ENCODE measurements at places on chromosomes 11 and 22. TPM values are rescaled to one million over a fixed set of nuclear protein-coding genes. Genes with fewer than 3 reads are reported as not detected.

DNA sequence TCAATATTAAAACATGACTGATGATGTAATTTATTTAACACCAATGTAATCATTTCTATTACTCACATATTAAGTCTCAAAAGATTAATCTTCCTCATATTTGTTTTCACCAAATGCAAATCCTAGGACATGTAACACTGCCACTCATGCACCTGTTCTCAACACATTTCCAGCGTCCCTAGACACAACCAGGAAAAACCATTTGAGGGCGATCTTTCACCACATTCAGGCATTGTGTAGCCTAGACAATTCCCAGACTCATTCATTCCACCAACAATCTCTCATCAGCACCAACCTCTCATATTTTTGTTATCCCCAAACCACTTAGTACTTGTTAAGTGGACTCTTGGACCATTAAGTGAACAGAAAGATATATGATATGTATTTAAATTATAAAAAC, 66.1 kb downstream of the SLC36A4 start:
- H3K4me3 ChIP-seq = no peak overlapping the region
- H3K36me3 ChIP-seq = no peaks in the 10 kb centered on the region
- H3K27ac ChIP-seq = no peak overlapping the region
- no peaks in the 10 kb centered on the region for H3K27me3 ChIP-seq

DNA sequence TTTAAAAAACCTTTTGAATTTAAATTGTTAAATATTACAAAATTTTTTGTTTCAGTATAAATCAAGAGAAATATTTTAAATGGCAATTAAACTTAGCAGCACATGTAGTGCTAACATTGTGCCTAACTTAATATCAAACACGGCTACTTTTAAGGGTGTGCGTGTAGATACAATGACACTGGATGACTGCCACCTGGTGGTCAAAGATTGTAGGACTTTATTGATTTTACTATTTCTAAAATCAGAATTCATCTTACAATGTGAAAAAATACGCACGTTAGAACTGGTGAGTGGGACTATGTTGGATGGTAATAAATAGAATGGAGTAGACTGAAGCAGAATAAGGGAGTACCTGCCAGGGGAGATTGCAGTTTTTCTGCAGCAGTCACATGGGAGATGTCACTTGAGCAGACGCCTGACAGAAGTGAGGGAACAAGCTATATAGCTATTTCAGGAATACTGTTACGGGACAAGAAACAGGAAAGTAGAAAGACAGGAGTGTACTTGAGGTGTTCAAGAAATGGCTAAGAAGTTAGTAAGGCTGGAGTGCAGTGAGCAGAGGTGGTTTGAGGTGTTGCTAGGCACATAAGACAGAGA, 52.9 kb downstream of the UVRAG start:
- DNase-seq = peak; percentile 35
- no peaks in the 10 kb centered on the region for H3K27me3 ChIP-seq
- H3K4me3 ChIP-seq = no peak overlapping the region
- peaks cover 3% of the 10 kb centered on the region for H3K4me1 ChIP-seq

DNA sequence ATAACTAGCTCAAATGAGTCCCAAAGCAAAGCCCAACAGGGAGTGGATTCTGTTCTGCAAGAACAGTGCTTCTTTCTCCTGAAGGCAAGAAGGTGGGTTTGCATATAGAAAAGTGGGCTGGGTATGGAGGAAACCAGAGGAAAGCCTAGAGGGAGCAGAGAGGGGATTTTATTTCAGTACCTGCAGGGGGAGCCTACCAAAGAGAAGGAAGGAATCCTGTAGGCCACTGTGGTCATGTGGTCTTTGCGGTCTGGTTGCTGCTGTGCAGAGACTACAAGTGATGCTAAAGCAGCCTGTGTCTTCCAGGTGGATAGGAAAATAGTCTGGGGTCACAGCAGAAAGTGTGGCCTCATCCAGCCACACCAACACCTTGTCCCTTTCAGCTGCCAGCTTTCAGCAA, 33.2 kb upstream of the ZBTB16 start:
- no peak overlapping the region for H3K27ac ChIP-seq
- H3K4me1 ChIP-seq = no peaks in the 10 kb centered on the region
- DNase-seq = peak; percentile 43
- H3K36me3 ChIP-seq = no peaks in the 10 kb centered on the region

DNA sequence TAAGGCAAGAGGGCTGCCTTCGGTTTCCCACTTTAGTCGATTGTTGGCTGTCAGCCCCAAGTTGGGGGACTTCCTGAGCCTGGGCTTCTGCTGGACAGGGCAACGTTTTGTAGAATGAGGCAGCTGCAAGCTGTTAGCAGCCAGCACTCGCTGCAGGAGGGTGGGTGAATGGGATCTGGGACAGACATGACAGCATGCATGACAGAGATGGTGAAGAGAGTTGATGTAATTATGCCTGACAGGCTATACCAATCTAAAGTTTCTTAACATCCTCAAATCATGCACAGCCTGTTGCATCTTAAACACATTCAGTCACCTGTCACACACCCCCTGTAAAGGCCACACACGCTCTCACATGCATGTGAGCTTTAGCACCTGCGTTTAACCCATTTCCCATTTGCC, 49.2 kb downstream of the CWC15 start:
- peak overlapping the region; percentile 80 for H3K27ac ChIP-seq
- no peaks in the 10 kb centered on the region for H3K36me3 ChIP-seq
- no peak for DNase-seq
- peaks cover 42% of the 10 kb centered on the region for H3K4me1 ChIP-seq
- H3K4me3 ChIP-seq = peak overlapping the region; percentile 58

DNA sequence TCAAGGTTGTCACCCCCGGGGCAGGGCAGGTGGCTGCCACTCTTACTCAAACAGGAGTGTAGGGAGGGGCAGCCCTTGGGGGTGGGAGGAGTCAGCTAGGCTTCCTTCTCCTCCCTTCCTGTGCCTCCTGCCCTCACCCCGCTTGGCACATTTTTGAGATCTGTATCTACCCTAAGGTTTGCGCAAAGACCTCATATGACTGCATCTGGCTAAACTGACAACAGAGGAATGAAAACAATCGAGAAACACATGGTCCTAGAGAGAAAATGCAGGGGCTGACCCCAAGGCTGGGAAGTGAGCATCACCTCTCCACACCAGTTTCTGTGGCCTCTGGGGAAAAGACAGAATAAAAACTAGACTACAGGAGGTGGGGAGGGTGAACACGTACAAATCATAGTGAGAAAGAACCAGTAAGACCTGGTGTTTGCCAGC, 28.1 kb downstream of the IGSF9B start:
- peaks cover 11% of the 10 kb centered on the region for H3K36me3 ChIP-seq
- peaks cover 19% of the 10 kb centered on the region for H3K4me1 ChIP-seq
- peak overlapping the region; percentile 13 for H3K4me3 ChIP-seq
- peak; percentile 18 for DNase-seq
- H3K27me3 ChIP-seq = no peaks in the 10 kb centered on the region
- H3K27ac ChIP-seq = peak overlapping the region; percentile 47

GRCh38 chr11:68264741-68265540, 6.8 kb downstream of the C11orf24 start:
- H3K4me3 ChIP-seq = no peak overlapping the region
- H3K27me3 ChIP-seq = no peaks in the 10 kb centered on the region
- no peak overlapping the region for H3K27ac ChIP-seq
- no peak for DNase-seq
- H3K36me3 ChIP-seq = peaks cover 65% of the 10 kb centered on the region
- H3K4me1 ChIP-seq = no peaks in the 10 kb centered on the region

- no peak overlapping the region for H3K4me3 ChIP-seq
- peaks cover 22% of the 10 kb centered on the region for H3K27me3 ChIP-seq
- no peak for DNase-seq
- H3K27ac ChIP-seq = no peak overlapping the region
These were observed 78.6 kb downstream of the PRR5L start for GRCh38 chr11:36374726-36375125.

DNA sequence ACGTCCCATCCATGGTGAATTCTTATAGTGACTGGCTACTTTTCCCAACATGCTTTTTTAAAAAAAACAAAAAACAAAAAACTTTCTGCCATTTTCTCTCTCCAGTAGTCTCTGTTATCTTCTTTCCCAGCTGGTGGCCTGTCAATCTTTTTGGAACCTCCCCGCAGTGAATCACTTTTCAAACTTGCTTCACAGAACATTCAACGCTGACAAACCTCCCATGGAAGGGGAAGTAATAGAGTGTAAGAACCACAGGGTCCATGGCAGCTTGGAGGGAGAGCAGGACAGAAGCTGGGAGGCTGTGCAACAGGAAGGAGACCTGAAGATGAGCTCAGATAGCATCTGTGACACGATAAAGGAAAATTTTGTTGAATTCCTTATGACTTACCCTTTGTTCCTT, 9.8 kb upstream of the CECR2 start:
- DNase-seq = no peak
- H3K4me1 ChIP-seq = no peaks in the 10 kb centered on the region
- no peaks in the 10 kb centered on the region for H3K27me3 ChIP-seq
- no peak overlapping the region for H3K4me3 ChIP-seq
- H3K36me3 ChIP-seq = no peaks in the 10 kb centered on the region

RIMBP3C gene
- total RNA-seq = 0.47 TPM

DNA sequence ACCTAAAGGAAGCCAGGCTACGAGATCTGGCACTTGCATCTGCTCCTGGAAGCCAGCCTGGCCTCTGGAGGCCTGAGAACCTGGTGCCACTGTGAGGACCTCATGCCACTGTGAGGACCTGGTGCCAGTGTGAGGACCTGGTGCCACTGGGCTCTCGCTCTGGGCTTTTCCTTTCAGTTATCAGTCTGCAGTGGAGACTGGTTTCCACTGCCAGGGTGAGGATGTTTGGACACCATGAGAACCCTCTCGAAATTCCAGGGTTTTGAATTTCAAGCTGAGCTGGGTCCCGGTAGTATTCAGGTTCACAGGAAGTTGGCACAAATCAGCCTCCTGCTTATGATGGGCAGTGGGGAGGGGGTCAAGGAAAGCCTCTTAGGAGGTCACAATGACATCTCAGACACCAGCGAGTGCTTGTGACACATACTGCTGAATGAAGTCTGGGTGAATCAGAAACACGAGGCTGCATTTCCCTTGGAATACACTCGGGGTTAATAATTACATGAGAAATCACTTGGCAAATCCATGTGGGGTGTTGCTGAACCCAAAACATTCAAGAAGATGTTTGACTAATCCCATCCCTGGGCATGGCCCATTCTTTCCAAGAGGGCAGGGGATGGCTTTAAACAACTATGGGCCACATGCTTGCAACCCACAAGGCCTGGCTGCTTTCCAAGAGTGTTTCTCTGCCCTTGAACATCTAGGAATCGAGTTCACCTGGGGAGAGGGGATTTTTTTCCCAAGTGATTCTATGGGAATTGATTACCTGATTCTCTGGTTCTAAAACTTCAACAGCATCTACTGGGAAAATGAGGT, 60.2 kb downstream of the LINC01488 start:
- H3K36me3 ChIP-seq = no peaks in the 10 kb centered on the region
- no peaks in the 10 kb centered on the region for H3K27me3 ChIP-seq
- H3K4me1 ChIP-seq = no peaks in the 10 kb centered on the region
- no peak overlapping the region for H3K27ac ChIP-seq
- DNase-seq = no peak

CDC42BPG gene
- total RNA-seq = 11.6 TPM

SPTBN2 gene
- total RNA-seq = 0.52 TPM

GRCh38 chr22:29260601-29261315, 7.0 kb downstream of the RHBDD3 start:
- peaks cover under 1% of the 10 kb centered on the region for H3K4me1 ChIP-seq
- no peak overlapping the region for H3K27ac ChIP-seq
- DNase-seq = no peak
- H3K36me3 ChIP-seq = no peaks in the 10 kb centered on the region
- no peaks in the 10 kb centered on the region for H3K27me3 ChIP-seq
- H3K4me3 ChIP-seq = no peak overlapping the region

- no peaks in the 10 kb centered on the region for H3K27me3 ChIP-seq
- H3K4me1 ChIP-seq = no peaks in the 10 kb centered on the region
These were observed 153.8 kb downstream of the CACNA1I start for GRCh38 chr22:39724390-39724789.

- H3K36me3 ChIP-seq = no peaks in the 10 kb centered on the region
- no peak for DNase-seq
- no peaks in the 10 kb centered on the region for H3K4me1 ChIP-seq
- H3K4me3 ChIP-seq = no peak overlapping the region
- H3K27me3 ChIP-seq = no peaks in the 10 kb centered on the region
- H3K27ac ChIP-seq = no peak overlapping the region
These were observed 274.9 kb upstream of the CADM1 start for GRCh38 chr11:115778928-115779650.

GRCh38 chr11:2860636-2861035, 24.9 kb downstream of the CDKN1C start:
- H3K27ac ChIP-seq = no peak overlapping the region
- no peaks in the 10 kb centered on the region for H3K36me3 ChIP-seq
- peaks cover 2% of the 10 kb centered on the region for H3K27me3 ChIP-seq
- no peak for DNase-seq
- no peak overlapping the region for H3K4me3 ChIP-seq

CHEK2 gene
- 8.9 TPM for total RNA-seq

DNA sequence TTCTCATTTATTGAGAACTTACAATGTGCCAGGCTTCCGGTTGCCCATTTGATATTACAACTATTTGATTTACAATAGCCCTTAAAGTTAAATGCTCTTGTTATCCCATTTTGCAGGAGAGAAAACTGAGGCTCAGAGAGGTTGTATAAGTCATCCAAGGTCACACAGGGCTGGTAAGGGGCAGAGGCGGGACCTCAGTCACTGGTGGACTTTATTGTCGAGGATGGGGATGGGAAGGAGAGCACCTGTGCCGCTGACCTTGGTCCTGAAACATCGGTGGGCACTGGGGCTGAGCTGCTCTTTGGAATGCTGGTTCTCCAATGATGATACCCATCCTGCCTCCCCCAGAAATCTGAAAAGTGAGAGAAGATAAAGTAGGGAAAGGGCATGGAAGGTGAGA, 265.4 kb downstream of the MIAT start:
- no peak overlapping the region for H3K4me3 ChIP-seq
- no peaks in the 10 kb centered on the region for H3K27me3 ChIP-seq
- H3K36me3 ChIP-seq = peaks cover 3% of the 10 kb centered on the region
- DNase-seq = no peak

DNA sequence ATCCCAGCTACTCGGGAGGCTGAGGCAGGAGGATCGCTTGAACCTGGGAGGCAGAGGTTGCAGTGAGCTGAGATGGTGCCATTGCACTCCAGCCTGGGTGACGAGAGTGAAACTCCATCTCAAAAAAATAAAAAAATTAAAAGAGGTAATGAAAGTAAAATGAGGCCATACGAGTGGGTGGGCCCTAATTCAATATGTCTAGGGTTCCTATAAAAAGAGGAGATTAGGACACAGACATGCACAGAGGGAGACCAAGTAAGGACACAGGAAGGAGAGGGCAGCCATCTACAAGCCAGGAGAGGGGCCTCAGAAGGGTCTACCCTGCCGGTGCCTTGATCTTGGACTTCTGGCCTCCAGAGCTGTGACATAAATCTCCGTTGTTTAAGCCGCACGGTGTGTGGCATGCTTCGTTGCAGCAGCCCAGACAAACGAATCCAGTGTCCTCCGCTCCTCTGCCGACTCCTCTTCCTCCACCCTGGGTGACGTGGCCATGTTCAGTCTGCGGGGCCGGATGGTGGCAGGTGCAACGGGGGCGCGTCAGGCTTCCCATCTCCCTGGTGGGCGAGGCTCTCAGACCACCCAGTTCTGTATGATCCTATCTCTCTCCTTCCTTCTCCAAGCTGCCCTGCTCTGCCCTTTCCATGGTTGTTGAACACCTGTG, 51.6 kb upstream of the PARVG start:
- H3K27ac ChIP-seq = no peak overlapping the region
- no peaks in the 10 kb centered on the region for H3K4me1 ChIP-seq
- peaks cover 12% of the 10 kb centered on the region for H3K36me3 ChIP-seq

GRCh38 chr11:83195143-83195466, 1.6 kb downstream of the ANKRD42 start:
- H3K36me3 ChIP-seq = peaks cover 14% of the 10 kb centered on the region
- no peaks in the 10 kb centered on the region for H3K27me3 ChIP-seq
- DNase-seq = no peak

- no peak overlapping the region for H3K4me3 ChIP-seq
- peaks cover 2% of the 10 kb centered on the region for H3K27me3 ChIP-seq
- DNase-seq = no peak
- no peak overlapping the region for H3K27ac ChIP-seq
- H3K4me1 ChIP-seq = no peaks in the 10 kb centered on the region
These were observed 44.7 kb downstream of the CACNG2 start for GRCh38 chr22:36658900-36659299.

All from CD4-positive, CD25-positive, alpha-beta regulatory T cell (primary cell).